GM12891 (cell line): ENCODE measurements at places on chromosomes 1 and 21.

DNA sequence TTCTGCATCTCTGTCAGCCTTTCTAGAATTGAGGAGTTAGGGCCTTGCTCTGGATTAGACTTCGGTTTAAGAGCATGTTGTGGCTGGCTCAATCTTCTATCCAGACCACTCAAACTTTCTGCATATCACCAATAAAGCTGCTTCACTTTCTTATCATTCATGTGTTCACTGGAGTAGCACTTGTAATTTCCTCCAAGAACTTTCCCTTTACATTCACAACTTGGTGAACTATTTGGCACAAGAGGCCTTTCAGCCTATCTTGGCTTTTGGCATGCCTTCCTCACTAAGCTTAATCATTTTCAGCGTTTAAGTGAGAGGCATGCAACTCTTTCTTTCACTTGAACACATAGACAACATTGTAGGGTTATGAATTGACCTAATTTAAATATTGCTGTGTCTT lies 3.6 kb upstream of the HORMAD1 start:
- no peak for DNase-seq

DNA sequence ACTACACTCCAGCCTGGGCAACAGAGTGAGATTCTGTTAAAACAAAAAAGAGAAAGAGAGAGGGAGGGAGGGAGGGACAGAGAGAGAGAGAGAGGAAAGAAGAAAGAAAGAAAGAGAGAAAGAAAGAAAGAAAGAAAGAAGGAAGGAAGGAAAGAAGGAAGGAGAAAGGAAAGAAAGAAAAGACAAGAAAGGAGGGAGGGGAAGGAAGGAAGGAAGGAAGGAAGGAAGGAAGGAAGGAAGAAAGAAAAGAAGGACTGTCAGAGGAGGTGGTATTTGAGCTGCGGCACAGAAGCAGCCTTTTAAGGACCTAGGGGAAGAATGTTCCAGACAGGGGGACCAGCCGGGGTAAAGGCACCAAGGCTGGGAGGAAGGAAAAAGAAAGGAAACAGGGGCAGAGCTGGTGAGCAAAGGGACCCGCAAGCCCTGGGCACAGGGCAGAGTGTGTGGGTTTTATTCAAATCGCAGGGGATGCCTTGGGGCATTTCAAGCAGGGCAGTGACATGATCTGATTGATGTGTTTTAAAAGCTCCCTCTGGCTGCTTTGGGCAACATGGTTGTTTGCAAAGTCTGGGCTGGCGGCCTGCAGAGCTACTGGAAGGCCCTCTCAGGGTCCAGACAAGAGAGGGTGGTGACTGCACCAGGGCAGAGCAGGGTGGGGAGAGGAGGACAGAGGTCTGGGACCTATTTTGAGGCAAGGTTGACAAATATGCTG lies 176.9 kb upstream of the VAMP3 start:
- no peak for DNase-seq

GRCh38 chr1:155184351-155184811 lies 10.7 kb downstream of the TRIM46 start:
- no peak for DNase-seq

DNA sequence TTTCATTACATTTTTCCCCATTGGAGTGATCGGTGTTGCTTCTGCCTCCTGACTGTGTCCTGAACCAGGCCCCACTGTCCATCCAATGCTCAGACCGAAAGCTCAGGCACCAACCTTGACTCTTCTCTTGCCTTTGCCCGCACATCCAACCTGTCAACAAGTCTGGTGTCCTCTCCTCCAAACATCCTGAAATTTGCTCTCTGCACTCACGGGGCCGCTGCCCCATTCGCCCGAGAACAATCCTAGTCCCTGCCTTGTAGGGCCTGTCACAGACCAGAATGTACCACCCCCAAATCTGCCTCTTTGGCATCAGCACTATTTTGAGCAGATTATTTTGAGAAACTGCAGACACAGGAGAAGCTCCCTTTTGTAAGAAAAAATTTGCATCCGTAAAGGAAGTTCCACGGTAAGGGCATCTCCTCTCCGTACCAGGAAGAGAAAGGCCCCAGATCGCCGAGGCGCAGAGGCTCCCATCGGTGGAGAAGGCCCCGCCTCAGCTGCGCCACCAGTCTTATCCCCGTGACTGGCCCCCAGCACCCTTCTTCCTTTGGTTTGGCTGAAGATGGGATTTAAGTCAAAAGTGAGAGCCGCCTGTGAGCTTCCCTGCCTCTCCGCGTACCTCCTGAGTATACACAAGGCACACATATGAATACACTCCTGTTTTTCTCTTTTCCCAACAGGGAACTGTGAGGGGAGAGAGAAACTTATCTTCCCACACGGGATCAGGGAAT lies 7.1 kb downstream of the MORN1 start:
- DNase-seq = no peak

DNA sequence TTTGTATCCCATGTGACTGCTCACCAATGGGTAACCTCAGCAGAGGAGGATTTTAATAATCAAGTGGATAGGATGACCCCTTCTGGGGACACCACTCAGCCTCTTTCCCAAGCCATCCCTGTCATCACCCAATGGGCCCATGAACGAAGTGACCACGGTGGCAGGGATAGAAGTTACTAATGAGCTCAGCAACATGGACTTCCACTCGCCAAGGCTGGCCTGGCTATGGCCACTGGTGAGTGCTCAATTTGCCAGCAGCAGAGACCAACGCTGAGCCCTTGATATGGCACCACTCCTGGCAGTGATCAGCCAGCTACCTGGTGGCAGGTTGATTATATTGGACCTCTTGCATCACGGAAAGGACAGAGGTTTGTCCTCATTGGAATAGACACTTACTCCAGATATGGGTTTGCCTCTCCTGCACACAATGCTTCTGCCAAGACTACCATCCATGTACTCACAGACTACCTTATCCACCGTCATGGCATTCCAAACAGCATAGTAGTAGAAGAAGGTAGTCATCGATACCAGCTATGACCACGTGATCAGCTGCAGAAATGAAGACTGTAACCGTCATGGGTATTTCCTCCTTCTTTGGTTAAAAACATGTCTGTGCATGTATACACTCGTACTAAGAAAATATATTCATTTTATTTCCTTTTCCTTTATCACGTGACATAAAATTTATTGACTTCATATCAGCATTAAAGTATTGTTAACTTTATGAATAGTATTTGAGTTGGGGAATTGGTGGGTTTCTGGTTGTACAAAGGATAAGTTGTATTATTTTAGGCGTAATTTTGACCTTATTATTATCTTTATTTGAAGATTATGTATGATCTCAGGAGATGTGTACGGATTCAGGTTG lies 562.6 kb downstream of the PTPRU start:
- DNase-seq = no peak

DNA sequence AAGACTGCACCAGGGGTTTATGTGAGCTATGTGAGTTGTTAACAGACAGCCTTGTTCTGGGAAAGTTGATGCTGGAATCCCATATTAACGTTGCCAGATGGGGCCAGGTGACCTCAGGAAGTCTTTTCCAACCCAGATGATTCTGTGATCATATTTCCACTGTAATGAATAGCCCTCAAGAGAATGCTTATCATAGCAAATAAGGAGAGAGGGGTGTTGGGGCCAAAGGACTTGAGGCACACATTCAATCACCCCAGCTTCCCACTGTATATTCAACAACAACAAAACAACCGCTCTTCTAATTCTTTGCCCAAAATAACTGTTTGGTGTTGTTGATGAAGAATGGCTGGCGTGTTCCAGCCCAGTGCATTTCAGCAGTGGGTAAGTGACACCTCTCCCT lies 14.1 kb downstream of the ZNF697 start:
- DNase-seq = no peak

- no peak for DNase-seq
These were observed 65.6 kb upstream of the TTC34 start for GRCh38 chr1:2867087-2867425.
